ENCODE measurements at places on chromosomes 5 and 9.

DNA sequence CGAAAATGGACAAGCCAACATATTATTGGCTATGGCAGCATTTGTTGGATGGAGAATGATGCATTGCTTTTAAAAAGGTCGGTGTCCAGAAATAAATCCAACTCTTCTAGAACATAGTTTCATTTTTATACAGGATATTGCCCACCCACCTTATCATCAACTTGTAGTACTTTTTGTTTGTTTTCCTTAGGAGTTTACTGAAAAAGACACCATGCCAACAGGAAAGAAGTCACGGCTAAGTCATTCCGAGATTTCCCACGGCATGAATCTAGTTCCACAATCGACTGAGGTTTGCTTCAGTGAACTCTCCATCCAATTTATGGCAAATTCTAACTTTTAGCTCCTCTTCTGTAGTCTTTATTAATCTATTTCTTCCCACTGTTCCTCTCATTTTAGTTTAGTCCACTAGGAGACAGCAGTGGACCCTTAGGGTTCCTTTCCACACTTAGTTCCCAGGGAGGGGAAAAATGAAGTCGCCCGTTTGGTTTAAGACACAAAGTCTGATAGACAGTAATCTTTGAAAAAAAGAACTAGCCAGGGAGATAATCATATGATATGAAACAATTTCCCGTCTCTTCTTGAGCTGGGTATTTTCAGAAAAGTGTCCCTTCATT, 237.5 kb downstream of the AP3B1 start:
- DNase-seq = no peak

DNA sequence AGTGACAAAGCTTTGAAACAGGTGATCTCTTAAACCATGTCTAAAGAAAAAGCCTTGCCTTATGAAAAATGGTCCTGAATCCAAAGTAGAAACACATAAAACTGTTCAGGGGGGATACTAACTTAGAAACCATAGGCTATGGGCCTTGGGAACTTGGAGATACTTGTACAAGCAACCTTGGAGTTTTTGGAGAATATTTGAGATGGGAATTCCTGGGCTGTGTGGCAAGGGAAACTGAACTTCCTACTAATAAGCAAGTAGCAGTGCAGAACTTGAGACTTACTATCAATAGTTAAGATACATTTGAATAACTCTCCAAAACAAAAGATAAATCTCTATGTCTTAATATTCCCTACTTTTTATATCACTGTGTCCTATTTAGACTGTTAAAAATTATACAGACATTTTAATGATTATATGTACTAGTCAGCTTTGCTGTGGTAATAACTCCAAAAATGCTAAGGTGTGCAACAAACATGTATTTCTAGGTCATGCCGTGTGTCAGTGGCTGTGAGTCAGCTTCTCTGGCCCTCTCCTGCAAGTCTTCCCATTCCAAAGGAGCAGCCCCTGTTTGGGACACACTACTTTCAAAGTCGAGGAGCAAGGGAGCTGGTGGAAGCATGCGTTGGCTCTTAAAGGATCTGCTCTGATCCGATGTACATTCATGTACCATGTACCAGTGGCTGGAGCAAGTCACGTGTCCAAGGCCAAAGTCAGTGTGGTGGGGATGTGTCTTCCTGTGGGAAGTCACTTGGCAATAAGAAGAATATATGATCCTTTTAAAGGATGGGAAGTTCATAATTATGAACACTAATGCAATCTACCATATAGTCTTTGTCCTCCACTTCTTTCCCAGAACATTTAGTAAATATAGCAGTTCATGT, 39.6 kb downstream of the SNX30 start:
- DNase-seq = no peak

DNA sequence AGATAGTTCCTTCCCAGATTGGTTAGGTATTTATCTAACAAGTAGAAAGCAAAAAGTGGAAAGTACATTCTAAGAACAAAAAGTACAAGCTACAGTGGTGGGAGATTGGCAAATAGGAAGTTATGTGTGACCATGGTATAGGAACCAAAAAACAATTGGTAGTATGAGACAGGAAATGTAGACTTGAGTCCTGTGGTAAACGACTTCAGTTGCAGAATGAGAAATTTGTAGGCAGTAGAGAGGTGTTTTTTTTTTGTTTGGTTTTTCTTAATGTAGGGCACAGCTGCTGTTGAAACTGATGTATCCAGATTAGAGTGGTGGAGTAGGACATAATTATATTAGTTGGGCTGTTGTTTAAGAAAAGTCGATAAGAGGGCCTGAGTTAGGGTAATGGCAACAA, 72.0 kb downstream of the CCNH start:
- no peak for DNase-seq

DNA sequence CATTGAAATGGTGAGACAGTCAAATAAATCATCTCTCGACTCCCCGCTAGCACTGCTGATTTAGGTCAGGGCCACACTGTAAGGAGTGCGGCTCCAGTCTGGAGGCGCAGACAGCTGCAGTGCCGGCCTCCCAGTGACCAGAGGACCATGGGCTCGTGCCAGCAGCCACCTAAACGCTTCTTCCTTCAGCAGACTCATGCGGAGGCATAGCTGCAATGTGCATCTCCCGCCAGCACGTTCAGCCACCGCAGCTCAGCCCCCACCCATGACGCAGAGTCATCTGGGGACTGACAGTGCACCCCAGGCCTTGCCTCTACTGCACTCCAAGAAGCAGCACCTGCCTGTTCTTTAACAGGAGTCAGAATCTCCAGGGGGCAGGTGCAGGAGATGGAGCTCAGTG, 13.6 kb upstream of the MAPK9 start:
- no peak for DNase-seq

GRCh38 chr5:14440582-14441431, 140.8 kb upstream of the OTULINL start:
- DNase-seq = no peak

DNA sequence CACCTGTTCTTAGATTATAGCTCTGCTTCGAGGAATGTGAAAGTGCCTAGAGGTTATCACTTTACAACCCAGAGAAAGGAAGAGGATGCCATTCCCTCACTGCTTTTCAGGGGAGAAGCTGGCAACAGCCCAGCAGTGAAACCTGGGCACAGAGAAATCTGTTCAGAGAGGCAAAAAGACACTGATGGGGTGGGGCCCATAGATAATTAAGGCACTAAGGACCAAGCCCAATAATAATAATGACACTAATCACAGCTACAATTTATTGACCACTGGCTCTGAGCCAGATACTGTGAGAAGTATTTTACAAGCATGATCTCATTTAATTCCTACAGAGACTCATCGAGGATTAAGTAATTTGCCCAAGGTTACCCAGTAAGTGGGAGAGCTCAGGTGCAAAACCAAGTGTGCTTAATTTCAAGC, 168.3 kb downstream of the PIK3R1 start:
- DNase-seq = no peak

- DNase-seq = no peak
These were observed 142.7 kb upstream of the FBXL17 start for GRCh38 chr5:108524564-108524963.

- no peak for DNase-seq
These were observed 19.9 kb downstream of the IFNW1 start for GRCh38 chr9:21121595-21122251.

- no peak for DNase-seq
These were observed 19.3 kb upstream of the ISCA1 start for GRCh38 chr9:86301686-86302085.

DNA sequence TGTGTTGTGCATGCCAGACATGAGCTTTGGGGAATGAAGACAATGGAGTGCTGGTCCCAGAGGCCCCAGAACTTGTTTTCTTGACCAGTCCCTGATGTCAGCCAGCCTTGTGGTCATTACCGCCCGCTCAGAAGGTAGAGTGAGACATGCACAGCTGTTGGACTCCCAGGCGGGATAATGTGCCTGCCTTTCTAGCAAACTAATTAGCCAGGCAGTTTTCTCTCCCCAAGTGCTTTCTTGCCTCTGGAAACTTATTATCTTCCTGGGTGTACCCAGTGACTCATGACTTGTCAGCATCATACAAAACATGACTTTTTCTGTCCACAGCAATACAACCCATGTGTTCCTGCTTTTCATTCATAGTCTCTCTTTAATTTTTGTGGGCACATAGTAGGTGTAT, 131.1 kb downstream of the RMI1 start:
- DNase-seq = no peak
